ENCODE measurements at places on chromosomes 16 and 17.

GRCh38 chr17:44137891-44138709 is 3.6 kb upstream of the HROB start:
- peak; percentile 60 for DNase-seq

GRCh38 chr16:82625066-82625968 is 1.5 kb upstream of the CDH13 start:
- no peak for DNase-seq

- DNase-seq: no peak
These were observed 556.2 kb upstream of the EEF2KMT start for GRCh38 chr16:5653789-5654188.

DNA sequence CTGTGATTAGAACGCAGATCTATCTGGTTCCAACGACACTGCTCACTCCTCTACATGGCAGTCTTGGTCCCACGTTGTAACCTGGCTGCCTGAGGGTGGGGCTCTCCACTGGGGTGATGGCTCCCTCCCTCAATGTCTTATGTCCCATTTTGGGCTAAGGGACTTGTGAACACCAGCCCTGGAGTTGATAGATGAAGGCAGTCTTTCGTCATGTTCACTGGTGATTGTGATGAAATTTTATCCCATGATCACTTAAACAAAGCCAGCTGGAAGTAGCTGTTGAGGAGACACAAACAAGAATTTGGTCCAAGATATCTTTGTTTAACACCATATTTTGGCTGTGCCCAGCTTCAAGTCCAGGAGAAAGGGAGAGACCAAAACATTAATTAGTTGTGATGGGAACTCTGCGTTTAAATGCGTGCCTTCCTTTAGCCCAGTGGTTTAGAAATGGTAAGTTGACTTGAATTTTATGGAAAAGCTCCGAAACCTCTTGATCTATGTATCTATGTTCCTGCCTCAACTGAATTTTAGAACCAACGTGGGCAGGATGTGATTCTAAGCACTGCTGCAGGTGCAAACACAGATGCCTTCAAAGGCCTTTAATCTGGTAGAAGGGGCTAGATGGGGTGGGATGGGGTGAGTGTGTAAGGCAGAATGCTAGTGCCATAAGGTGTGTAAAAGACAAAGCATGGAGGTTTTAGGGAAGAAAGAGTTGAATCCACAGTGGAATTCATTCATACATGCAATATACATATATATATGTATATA is 186.8 kb upstream of the IRX3 start:
- DNase-seq: no peak

DNA sequence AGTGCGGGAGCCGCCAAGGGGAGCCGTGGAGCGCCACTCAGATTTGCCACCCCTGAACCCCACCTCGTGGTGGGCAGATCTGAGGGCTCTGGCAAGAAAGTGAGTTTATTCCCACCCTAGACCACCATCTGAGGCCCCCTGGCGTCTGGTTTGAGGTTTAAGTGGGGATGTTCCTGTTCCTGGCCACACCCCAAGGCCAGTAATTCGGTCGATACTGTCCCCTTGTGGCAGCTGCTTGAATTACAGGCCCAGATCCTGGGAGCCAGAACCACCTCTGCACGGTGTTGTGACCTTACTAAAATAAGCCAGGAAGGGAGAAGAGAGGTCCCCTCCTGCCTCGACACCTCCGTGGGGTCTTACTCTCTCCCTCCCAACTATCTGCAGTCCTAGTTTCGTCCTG is 3.3 kb upstream of the LAT start:
- DNase-seq: peak; percentile 48

DNA sequence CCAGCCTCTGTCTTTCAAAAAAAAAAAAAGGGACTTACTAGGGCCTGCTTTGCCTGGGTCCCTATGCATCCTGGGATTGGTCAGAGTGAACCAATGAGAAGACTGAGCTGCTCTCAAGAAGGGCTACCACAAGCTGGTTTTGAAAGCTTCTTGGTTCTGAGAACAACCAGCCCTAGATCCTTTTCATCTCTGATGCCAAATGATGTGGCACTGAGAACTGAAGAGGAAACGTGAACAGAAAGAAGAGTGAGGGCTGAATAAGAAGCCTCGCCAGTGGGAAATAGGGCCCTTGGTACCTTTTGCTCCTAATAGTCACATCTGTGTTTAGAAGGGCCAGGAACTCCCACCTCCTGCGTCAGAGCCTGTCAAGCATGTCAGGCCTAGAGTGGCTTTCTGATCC is 10.7 kb downstream of the TACO1 start:
- no peak for DNase-seq

All from stimulated activated CD4-positive, alpha-beta T cell treated with anti-CD3 and anti-CD28 coated beads, Interleukin-4, amount 100 ng/mL, for 48 hours (primary cell).